ENCODE measurements at places on chromosomes 3 and 15.
A peak's percentile ranks its signal among the peaks of the same experiment; 100 is the strongest.

- DNase-seq, result peak; percentile 55
These were observed 547 bp downstream of the WNT7A start for GRCh38 chr3:13879102-13879945.

GRCh38 chr3:195595785-195596531 lies 12.2 kb upstream of the APOD start:
- DNase-seq, result no peak

GRCh38 chr15:59169251-59169708 lies 37.4 kb upstream of the LDHAL6B start:
- no peak for DNase-seq

- no peak for DNase-seq
These were observed 109.2 kb downstream of the TMEM266 start for GRCh38 chr15:76169018-76169417.

DNA sequence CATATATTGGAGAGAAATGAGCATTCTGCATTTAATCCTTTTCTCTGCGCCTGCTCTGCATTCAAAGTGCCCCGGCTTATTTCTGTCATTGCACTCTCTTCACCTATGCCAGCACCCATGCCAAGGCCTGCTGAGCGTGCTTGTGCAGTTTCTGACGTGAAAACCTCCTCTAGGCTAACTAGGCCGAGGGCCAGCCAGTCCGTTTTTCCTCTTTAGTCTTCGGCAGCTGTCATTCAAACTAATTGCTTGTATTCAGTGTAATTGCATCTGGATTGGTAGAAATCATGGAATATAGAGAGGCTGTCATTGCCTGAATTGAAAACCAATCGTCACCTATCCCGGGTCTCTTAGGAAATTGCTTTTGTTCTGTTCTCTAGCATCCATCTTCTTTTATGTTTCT lies 94.0 kb downstream of the ARPP21 start:
- no peak for DNase-seq

- no peak for DNase-seq
These were observed 594.2 kb downstream of the ZBBX start for GRCh38 chr3:166785876-166786275.

DNA sequence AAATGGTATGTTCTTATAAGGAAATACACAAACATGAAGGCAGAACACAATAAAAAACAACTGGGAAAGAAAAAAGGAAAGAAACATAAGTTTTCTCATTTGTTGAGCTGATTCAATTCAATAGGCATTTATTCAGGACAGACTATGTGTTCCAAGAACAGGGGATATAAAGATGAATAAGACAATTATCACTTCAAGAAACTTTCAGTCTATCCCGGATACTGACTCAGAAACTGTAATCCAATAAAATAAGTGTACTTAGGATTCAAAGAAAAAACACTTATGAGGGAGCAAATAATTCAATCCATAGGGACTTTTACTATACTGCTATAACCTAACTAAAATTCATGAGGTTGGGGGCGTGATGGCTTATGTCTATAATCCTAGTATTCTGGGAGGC lies 3.5 kb upstream of the POPDC2 start:
- DNase-seq, result no peak

GRCh38 chr3:126104028-126104635 lies 20.2 kb upstream of the SLC41A3 start:
- no peak for DNase-seq

DNA sequence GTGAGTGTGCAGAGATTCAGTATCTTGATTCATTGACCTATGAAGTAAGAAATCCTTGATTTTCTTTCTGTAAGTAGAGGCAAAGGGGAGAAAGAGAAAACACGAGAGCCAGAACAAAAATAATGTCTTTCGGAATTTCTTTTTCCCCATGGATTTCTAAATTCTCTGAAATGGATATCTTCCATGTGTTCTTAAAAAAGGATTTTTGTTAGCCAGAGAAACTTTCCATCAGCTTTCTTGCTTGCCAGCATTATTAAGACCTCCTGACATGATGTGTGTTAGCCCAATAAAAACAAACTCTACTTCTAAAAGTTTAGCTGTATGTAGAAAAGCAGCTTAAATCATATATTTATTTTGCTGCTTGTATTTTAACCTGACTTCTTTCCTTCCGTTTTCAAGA lies 122.3 kb upstream of the AADACL2 start:
- no peak for DNase-seq
